ENCODE measurements at places on chromosomes 12 and 14. TPM values are rescaled to one million over a fixed set of nuclear protein-coding genes. Genes with fewer than 3 reads are reported as not detected.
A peak's percentile ranks its signal among the peaks of the same experiment; 100 is the strongest.

DNA sequence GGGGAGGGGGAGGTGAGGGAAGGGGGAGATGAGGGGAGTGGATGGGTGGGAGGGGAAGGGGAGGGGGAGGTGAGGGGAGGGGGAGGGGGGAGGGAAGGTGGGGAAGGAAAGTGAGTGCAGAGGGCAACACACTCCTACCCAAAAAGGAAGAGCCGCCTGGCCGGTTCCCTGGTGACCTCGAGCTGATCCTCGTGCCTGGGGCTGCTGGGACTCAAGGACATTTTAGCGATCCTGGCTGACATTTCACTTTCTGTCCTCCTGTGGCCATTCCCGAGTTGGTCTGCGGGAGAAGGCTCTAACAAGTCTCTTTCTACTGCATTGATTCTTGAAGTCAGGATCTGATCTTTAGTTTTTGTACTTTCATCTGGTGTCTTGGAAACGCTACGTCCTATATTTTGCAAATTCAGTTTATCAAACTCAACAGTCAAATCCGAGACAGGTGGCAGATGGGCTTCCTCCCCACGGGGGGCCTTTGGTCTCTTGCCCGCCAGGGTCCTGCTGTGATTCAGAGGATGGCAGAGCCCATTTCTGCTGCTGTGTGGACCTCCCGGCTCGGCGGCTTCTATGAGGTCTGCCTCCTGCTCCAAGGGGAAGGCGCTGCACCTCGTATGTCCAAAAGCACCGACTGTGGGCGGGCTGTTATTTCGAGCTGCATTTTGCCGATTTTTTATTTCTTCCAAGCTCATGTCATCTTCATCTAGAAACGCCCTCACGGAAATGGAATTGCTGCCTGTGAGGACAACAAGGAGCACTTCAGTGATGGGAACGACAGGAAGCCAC is 19.1 kb downstream of the PGAM5 start:
- H3K4me1 ChIP-seq, result peaks cover 4% of the 10 kb centered on the region
- DNase-seq, result no peak
- no peak overlapping the region for H3K4me3 ChIP-seq

GRCh38 chr12:123005081-123005626 is 24.7 kb downstream of the ARL6IP4 start:
- no peaks in the 10 kb centered on the region for H3K4me1 ChIP-seq
- H3K4me3 ChIP-seq, result no peak overlapping the region
- H3K36me3 ChIP-seq, result peaks cover 1% of the 10 kb centered on the region
- no peak overlapping the region for H3K27ac ChIP-seq
- no peaks in the 10 kb centered on the region for H3K27me3 ChIP-seq

GRCh38 chr12:46357438-46358324 is 14.9 kb downstream of the SLC38A2 start:
- H3K27ac ChIP-seq, result peak overlapping the region; percentile 13
- H3K4me3 ChIP-seq, result no peak overlapping the region
- DNase-seq, result no peak
- peaks cover 33% of the 10 kb centered on the region for H3K4me1 ChIP-seq

DNA sequence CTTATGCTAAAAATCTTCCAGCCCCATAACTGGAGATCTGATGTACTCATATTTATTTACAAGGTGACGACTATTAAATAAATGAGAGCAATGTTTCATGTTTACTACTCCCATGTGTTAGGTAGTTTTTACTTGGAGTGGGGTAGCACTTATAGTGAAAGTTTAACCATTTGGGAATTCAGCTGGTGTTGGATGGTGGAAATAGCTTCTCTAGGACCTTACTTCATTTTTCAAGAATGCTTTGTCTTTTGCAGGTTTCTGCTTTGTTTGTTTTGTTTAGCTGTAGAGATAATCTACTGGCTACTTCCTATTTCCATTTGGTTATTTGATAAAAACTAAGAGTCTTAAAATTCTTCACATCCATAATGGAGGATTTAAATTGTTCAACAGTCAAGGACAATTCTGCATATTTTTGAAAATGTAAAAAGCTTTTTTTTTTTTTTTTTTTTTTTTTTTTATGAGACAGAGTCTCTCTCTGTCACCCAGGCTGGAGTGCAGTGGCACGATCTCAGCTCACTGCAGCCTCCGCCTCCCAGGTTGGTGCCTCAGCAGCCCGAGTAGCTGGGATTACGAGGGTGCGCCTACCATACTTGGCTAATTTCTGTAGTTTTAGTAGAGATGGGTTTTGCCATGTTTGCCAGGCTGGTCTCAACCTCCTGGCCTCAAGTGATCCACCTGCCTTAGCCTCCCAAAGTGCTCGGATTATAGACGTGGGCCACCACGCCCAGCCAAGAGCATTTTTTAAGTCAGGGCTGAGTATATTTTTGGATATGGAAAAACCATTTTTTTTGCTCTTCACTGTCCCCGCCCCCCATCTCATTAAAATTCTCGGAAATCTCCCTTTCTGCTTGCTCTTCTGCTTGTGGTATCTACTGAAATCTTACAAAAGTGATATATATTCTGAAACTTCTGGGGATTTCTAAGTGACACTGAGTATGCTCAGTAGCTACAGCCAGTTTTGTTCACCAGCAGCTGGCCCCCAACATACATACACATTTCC is 1.4 kb upstream of the ABCD2 start:
- DNase-seq, result peak; percentile 90
- H3K36me3 ChIP-seq, result peaks cover 13% of the 10 kb centered on the region
- H3K4me1 ChIP-seq, result peaks cover 29% of the 10 kb centered on the region
- H3K27ac ChIP-seq, result no peak overlapping the region
- no peak overlapping the region for H3K4me3 ChIP-seq

The SOAT2 gene
- total RNA-seq, result not detected

The DYRK2 gene
- 35.5 TPM for total RNA-seq

The CMTM5 gene
- total RNA-seq, result not detected

All from activated CD4-positive, alpha-beta T cell treated with anti-CD3 and anti-CD28 coated beads, Interleukin-2, amount 10 ng/mL, durations not matched to agents 24 days and 14 days (primary cell).